ENCODE measurements at places on chromosomes 4 and X.

DNA sequence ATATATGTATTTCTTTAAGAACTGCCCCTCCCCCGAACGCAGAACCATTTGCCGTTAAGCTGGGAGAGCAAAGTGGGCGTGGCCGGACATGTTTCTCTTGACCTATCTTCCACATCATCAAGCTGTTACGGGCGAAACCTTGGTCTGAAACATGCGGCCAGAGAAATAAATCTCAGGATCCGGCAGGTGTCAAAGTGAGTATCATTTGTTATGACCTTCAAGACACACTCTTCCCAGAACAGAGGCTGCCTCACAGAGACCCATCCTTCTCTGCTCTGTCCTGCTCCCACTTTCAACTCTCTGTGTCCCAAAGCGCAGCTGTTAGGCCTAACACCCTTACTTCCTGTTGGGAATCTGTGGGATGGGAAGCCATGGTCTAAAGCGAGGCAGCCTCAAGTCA is at the start of gene MAGEB18:
MAGEB18 (plus strand) TSS at position 70 of the 400 bp plus-strand sequence. CDS start 643 bp downstream, outside the sequence.
- DNase-seq, result no peak

- DNase-seq, result no peak
These were observed 444.2 kb downstream of the IDS start for GRCh38 chrX:149060921-149061320.

- no peak for DNase-seq
These were observed at the start of gene CWH43 for GRCh38 chr4:48985976-48986653. Gene CWH43 (plus strand): TSS chr4:48986275. CDS start chr4:48986430, 155 bp downstream.

GRCh38 chr4:184014301-184014700 is 109.2 kb downstream of the STOX2 start:
- DNase-seq, result no peak

GRCh38 chrX:39802354-39802753 is 295.4 kb downstream of the BCOR start:
- DNase-seq, result no peak

GRCh38 chr4:56757821-56758411 is 63.6 kb downstream of the SPINK2 start:
- DNase-seq, result peak; percentile 27

- no peak for DNase-seq
These were observed 32.7 kb downstream of the DHX15 start for GRCh38 chr4:24551492-24552289.

- DNase-seq, result no peak
These were observed 37.7 kb upstream of the MTNR1A start for GRCh38 chr4:186592966-186593586.

GRCh38 chrX:38803588-38804431 is 2.6 kb downstream of the MID1IP1 start:
- peak; percentile 75 for DNase-seq

- no peak for DNase-seq
These were observed 17.8 kb upstream of the HUWE1 start for GRCh38 chrX:53704294-53704693.

DNA sequence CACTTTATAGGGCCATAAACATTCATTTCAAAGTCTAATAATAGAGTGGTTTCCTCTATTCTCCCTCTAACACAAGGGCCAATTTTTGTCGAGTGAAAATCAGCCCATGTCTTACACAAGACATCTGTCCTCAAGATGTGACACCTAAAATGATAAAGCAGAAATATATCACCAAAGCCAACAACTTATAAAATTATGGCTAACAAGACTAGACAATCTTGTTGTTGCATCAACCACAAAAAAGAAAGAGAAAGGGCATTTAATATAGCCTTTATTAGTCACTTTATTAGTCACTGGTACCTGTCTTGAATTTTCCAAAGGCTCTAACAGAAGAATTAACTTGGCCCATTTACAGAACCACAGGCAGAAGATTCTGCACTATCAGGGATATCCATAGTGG is 161.6 kb downstream of the SMIM20 start:
- DNase-seq, result no peak

DNA sequence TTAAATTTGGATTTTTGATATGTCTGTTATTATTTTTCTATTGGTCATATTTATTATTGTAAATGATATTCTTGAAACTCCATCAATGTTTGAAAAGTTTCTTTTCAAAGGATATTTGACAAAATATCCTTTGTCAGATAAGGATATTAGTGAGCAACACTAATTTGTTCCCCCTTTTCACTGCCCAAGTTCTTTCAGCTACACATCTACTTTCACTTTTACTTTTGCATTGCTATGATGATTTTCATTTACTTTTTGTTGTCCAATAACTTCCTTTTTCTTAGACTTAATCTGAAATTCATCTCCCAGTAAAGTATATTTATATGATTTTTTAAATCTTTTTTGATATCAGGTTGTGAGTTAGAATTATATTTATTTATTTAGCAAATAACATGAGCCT is 542.3 kb upstream of the ADGRL3 start:
- DNase-seq, result no peak
